ENCODE measurements at places on chromosomes 7 and 10. TPM values are rescaled to one million over a fixed set of nuclear protein-coding genes. Genes with fewer than 3 reads are reported as not detected.

PDZD7 gene
- 1.1 TPM for total RNA-seq

TMEM139 gene
- not detected for total RNA-seq

ADIRF gene
- 110 TPM for total RNA-seq

EBF3 gene
- total RNA-seq, result 3.7 TPM

AMPH gene
- 3.4 TPM for total RNA-seq

Data from smooth muscle cell of bladder (primary cell).